ENCODE measurements at places on chromosomes 13 and 19. TPM values are rescaled to one million over a fixed set of nuclear protein-coding genes. Genes with fewer than 3 reads are reported as not detected.

The TEX29 gene
- not detected for total RNA-seq

- no peak for DNase-seq
Observed at GRCh38 chr13:50094615-50095293, 79.5 kb downstream of the KCNRG start.

GRCh38 chr13:51958217-51958547, 53.1 kb downstream of the ATP7B start:
- DNase-seq = no peak

DNA sequence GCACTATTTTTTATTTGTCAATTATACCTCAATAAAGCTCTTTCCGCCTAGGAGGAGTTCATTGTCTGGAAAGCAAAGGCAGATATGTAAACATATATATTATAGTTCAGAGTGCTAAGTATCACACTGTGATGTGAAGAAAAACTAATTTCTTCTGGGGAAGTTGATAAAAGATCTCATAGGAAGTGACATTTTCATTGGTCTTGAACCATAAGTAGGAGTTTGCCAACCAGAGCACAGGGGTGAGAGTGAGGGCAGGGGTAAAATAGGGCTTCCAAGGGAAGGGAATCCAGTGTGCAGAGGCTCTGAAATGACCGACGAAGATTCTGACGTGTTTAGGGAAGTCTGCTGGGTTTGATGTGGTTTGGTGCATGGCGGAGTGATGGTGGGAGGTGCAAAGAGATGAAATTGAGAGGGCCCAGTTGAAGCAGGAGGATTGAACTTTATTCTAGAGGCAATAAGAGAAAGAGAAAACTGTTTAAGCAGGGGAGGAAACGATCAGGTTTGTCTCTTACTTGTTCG, 780 bp upstream of the GTF2F2 start:
- no peak for DNase-seq

DNA sequence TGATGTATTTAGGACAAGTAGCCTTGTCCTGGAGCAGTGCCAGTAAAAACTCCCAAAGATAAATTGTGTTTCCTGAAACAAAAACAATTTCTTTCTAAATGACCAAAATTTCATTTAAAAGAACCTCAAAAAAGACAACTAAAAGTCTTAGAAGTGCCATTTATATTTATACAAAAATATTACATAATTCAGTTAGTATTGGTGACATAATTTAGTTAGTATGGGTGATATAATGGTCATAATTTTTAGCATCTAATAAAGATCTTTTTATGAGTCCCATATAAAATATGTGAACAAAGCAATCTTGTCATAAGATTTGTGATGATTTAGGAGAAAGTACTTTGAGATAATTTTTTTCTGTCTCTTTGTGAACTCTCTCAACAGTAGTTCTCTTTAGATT, 76.0 kb downstream of the ELF1 start:
- no peak for DNase-seq

DNA sequence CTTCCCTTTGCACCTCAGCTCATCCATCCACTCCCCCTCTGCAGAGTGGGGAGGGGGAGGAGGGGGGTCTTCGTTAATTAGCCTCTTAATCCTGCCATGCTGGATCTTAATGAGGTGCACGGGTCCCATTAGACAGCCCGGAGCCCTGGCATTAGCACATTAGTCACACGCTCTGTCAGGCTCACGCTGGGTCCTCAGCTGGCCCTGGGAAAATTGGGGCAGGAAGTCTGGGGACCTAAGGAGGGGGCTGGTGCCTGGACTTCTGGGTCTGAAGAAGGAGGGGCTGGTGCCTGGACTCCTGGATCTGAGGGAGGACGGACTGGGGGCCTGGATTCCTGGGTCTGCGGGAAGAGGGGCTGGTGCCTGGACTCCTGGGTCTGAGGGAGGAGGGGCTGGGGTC, 444 bp upstream of the NCCRP1 start:
- DNase-seq = no peak

The JOSD2 gene
- 13.5 TPM for total RNA-seq

DNA sequence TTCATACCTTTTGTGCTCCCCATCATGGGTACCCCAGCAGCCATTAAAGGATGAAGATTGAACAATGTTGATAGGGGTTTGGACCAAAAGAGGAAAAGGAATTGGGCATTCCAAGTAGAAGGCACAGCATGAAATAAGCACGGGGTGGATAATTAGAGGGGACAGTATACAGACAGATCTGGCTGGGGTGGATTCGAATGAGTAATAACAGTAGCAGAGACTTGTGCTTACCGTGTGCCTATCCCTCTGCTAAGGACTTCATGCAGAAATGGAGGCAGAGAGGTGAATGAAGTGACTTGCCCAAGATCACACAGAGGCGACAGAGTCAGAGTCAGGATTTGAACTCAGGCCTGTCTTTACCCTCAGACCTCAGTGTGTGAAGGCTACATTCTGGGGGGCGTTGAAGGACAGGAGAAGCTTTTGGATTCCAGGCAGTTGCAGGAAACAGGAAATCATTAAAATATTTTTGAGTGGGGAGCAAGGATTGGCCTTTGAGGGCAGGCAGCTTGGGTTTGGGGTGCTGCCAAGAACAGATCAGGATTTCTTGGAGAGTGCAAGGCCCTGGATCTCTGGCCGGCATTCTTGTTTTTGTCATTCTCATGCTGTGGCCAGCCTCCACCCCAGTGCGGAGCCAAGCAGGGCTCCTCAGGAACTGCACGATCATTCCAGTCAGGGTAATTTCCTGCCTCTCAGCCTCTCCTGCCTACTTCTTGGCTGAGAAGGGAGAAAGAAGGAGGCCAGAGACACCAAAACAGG, 18.7 kb downstream of the PAF1 start:
- DNase-seq = peak; percentile 41

The SYDE1 gene
- total RNA-seq = 12.9 TPM

DNA sequence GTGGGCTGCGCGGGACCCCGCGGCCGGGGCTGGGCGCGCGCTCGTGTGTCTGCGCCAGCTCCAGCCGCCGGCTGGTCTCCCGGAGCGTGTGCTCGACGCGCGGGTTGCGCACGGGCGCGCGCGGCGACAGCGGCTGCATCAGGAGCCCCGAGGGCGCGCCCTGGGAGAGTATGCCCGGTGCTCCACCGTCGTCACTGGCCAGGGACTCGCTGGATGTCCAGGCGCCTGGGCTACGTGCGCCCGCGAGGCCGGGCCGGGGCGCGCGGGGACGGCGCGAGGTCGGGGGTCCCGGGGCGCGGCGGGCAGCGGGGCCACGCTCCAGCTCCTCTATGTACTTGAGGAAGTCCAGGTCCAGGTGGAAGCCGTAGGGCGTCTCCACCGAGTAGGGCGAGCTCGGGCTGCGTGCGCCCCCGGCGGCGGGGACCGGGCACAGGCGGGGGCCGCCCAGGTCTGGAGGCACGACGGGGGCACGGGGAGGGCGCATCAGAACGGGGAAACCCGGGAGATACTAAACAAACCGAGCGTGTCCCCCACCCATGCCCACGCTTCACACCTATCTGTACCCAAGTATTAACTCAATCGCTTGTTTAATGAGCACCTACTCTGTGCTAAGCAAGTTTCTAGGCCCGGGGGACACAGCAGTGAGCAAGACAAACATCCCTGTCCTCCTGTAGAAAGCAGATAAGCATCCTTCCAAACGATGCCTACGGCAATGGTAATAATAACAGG, 7.6 kb downstream of the KANK3 start:
- no peak for DNase-seq

DNA sequence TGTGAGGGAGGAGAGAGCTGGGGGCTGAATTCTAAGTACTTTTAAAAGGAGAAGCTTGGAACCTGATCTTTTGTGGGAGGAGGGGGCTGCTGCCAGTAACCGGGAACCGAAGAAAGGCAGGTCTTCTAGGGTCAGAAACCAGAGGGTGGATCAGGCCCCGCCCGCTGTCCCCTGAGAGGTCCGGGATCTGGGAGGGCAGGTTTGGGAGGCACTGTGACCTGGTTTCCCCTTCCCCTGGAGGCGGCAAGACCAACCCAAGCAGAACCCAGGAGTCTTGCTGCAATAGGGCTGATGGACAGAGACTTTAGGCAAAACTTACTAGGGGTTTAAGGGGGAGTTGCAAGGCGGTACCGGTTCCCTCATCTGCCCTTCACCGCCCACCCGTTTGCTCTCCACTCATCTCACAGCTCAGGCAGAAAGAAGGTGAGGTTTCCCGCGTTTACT, 707 bp upstream of the KLK8 start:
- no peak for DNase-seq

The NLRP5 gene
- total RNA-seq = not detected

The SLC6A16 gene
- total RNA-seq = not detected

DNA sequence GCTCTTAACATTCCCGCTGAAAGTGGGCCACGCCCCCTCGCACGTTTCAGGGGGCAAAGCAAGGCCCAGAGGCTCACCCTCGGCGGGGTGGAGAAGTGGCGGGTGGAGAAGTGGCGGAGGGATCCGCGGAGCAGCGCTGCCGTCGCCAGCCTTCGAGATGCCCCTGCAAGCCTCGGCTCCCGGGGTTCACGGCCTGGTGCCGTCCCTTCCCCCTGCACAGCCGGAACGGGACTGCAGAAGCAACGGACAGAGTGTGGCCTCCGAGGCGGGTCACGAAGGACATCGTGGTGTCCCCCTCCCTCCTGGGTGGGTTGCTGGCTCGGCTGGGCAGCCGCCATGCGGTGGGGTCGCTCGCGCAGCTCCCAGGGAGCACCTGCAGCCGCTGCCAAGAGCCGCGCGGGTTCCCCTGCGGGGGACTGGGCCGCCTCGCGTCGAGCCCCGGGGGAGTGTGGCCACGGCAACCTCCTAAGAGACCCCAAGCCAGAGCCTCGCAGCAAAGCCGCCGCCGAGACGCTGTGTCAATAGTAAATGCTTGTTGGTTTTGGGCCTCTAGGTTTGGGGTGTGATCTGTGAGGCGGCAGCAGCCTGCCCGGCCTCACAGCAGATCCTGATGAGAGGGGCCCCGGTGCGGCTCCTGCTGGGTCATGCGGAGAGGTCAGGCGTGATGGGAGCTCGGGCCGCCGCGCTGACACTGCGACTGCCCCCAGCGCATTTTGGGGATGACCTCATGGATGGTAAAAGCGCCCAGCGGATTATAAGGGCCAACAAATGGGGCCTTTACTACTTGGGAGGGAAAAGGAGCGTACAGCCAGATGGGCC, 5.5 kb downstream of the TPGS1 start:
- DNase-seq = no peak

DNA sequence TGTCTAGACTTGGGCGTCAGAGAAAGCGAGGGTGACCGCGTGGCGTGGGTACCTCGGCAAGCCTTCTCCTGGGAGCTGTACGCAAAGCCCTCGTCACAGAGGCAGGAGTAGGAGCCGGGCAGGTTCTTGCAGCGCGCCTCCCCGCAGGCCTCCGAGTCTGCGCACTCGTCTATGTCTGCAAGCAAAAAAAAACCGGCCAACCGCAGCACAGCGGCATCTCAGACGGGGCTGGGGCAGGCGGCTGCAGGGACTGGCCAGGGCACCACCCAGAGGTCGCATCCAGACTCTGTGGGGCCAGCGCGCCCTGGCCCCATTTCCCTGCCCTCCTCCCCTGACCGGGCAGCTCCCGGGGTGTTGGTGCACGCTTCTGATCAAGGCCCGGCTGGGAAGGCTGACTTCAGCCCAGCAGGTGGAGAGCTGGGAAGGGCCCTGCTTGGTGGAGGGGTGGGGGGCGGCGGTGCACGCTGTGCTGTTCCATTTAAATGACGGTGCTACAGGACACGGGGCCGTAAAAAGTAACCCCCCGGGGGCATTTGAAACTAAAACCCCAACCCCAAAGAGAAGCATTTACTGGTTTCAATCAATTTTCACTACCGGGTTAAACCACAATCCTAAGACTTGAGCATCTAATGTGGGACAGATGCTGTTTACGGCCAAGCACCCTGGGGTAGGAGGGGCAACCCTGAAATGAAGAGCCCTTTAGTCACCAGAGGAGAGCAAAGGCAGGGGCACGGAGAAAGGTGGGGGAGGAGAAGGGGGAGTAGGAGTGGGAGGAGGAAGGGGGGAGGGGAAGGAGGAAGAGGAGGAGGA, 28.2 kb downstream of the GAS6 start:
- DNase-seq = peak; percentile 25

GRCh38 chr13:37587236-37587635, 11.3 kb downstream of the POSTN start:
- DNase-seq = no peak

GRCh38 chr13:32515246-32515645, 23.3 kb downstream of the N4BP2L2 start:
- no peak for DNase-seq

The SOHLH2 gene
- total RNA-seq = 0.69 TPM

- DNase-seq = no peak
Observed at GRCh38 chr13:65868099-65868498, 1362.0 kb downstream of the PCDH9 start.

The CEACAM16 gene
- total RNA-seq = not detected

DNA sequence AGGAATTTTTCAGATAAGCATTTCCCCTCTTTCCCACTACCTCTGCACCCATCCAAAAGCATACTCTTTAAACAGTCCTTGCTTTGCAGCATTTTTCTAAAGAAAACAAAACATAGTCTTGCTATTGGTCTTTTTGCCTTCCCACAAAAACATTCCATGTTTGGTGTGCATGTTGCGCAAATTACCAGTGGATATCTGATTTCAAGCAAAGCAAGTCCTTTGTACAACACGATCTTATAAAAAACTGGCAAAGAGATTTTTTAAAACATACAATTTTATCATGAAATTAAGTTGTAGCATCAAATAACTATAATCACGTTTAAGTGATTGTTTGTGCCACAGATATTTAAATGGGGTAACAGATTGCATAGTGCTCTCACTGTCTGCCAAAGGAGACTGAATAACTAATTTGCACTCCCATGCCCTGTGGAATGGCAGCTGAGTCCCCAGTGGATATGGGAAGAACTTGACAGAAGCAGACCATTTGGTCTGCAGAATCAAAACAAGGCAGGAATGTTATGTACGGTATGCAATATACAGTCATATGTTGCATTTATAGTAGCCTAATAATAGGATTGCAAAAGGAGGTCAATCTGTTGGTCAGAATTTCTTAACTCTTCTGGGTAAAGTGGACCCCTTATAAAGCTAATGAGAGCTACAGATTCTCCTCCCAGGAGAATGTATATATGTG, 285.7 kb downstream of the TBC1D4 start:
- no peak for DNase-seq

GRCh38 chr13:40026741-40027140, 371.3 kb downstream of the COG6 start:
- DNase-seq = no peak

The MEF2B gene
- total RNA-seq = 0.20 TPM

The FGF21 gene
- total RNA-seq = not detected

- no peak for DNase-seq
Observed at GRCh38 chr13:36108342-36108741, 22.8 kb downstream of the DCLK1 start.

The ATXN8OS gene
- not detected for total RNA-seq

- DNase-seq = peak; percentile 88
Observed at GRCh38 chr19:15280915-15281683, 48.9 kb upstream of the EPHX3 start.

The ZNF846 gene
- total RNA-seq = 2.1 TPM

GRCh38 chr19:47781590-47782262, 3.2 kb downstream of the SELENOW start:
- no peak for DNase-seq
